Right renal cortex interstitium (tissue), 3 donors: ENCODE measurements at places on chromosomes 13 and 19. TPM values are rescaled to one million over a fixed set of nuclear protein-coding genes. Genes with fewer than 3 reads are reported as not detected.

GRCh38 chr13:22114630-22115311 lies 443.9 kb downstream of the FGF9 start:
- DNase-seq: peak; percentile 82

- no peak for DNase-seq
Observed at GRCh38 chr13:98977568-98978265, at the start of gene DOCK9. TSS of gene DOCK9 (minus strand) at chr13:98978064. CDS start at chr13:98977909, 155 bp downstream.

- DNase-seq: no peak
Observed at GRCh38 chr19:53945998-53946397, 16.7 kb upstream of the CACNG8 start.

MZF1 gene
- 20.9 TPM for polyA plus RNA-seq

DNA sequence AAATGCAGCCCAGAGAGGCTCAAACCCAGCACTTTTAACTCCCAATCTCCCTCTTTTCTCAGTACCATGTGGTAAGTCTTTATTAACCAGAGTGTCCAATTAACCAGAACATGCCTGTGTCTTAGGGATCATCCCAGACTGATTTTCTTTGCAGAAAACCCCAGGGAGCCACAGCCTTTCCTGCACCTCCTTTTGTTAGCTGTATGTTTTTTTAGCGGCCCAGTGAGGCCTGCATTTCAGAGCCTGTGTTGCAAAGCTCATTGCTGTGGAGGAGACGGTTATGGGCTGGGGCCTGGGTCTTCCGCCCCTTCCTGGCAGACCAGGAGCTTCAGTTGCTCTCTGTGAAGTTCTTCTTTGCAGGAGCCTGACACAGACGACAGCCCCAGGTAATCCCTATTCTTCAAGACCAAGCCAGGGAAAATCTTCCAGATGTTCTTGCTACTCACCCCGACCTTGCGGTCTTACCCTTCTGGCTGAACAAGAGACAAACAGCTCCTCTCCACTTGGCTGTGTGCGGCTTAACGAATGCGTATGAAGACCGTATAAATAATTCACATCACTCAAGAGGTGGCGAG lies 70.7 kb upstream of the TSHZ3 start:
- DNase-seq: no peak

ACP7 gene
- 0.76 TPM for polyA plus RNA-seq

DNA sequence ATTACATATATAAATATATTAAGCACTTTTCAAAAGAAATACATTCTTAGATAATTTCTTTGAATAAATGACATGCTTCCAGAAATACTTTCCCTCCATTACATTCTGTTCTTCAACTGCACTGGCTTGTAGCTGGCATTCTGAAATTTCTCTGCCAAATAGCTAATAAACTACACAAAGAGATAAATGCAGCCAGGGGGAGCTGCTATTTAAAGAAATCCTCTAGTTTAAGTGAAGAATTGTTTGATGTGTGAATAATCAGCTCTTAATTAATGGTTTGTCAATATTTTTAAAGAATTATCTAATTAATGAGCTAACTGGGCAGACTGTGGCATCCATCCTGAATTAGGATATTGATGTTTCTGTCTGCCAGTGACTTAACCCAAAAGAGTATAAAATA lies 30.7 kb downstream of the SLC7A1 start:
- no peak for DNase-seq

GRCh38 chr19:7391218-7391670 lies 42.5 kb downstream of the ARHGEF18 start:
- DNase-seq: no peak

- no peak for DNase-seq
Observed at GRCh38 chr19:6987850-6988249, 33.4 kb downstream of the MBD3L2B start.

GRCh38 chr13:96792188-96792587 lies 202.1 kb downstream of the OXGR1 start:
- no peak for DNase-seq

DNA sequence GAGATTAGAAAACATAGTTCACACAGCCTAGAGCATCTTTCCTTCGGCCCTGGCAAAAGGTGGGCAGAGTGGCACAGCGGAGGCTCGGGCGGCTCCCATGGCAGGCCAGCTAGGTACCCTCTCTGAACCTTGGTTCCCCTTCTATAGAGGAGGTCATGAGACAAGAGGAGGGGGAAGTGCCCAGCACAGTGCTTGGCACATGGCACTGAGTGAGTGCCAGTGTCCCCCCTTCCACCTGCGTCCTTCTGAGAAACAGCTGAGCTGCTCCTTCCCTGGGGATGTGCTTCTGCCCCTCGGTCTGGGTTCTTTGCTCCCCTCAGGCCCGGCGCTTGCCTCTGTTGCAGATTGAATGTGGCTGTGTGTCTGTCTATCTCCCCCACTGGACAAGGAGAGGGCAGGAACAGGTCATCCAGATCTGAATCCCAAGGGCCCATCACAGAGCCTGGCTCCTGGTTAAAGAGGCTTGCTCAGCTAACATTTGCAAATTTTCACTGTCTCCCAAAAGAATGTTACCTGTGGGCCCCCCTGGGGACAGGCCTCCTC lies 165.6 kb downstream of the USP12 start:
- no peak for DNase-seq

- DNase-seq: no peak
Observed at GRCh38 chr19:808423-808775, 11.1 kb downstream of the PTBP1 start.

GRCh38 chr13:68030152-68030809 lies 800.1 kb upstream of the PCDH9 start:
- DNase-seq: no peak

DNA sequence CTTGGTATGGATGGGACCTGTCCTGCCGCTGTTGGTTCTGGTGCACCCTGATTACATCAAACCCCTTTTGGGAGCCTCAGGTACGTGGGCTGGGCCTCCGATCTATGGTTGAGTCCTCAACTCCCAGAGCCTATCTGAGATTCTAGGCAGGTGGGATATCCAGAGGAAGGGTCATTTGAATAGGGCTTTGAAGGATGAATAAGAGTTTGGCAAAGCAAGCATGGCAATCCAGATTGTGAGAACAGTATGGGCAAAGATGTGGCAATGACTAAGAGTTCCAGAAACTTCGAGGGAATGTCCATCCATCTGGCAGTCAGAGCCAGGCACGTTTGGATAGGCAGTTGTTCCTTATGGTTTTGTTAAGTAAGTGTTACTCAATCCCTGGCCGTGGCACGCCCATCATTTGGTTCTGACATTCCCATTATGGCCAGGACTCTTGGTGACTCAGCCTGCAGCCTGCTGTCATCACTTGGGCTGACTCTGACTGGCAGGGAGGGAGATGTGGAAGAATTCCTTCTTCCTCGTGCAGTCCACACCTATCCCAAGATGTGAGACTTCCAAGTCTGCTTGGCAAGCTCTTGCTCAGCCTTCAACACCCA lies 21.5 kb downstream of the CYP4F22 start:
- no peak for DNase-seq

DNA sequence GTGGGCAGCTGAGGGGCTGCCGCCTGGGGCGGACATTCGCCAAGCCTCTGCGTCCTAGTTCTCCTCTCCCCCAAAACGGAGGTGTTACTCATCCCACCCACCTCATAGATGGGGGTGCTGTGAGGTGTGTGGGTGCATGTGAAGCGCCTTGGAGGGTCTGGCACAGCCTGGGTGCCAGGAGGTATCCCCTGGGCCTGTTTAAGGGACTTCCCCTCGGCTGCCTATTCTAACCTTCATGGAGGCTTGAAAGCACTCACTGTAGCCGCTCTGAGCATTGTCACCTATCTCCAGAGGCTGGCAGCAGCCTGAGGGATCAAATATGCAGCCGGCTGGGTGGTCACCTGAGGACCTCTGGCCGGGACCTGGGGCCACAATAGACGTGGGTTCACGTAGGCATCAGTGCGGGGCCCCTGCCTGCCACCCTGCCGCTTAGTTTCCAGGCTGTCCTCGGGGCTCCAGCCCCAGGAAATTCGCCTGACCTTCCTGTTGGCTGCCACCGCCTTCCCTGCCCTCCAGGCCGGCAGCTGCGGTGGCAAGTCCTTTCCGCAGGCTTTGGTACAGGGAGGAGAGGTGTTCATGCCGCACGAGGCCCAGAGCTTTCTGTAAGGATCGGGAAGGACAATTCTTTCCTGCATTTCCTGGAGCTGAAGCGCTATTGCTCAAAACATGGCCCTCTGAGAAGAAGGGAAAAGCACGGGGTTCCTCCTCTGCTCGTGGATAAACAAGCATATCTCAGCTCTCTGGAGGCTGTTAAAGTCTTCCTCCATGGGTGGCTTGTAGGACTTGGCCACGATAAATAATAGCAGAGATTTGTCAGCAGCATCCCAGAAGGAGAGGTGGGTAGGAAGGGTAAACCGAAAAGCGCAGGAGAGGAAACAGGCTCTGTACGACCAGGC lies 4.6 kb downstream of the COL4A2 start:
- no peak for DNase-seq

MATK gene
- 1.0 TPM for polyA plus RNA-seq

- DNase-seq: no peak
Observed at GRCh38 chr13:44739539-44739938, 163.4 kb upstream of the TSC22D1 start.

GRCh38 chr19:4744451-4745174 lies 21.0 kb upstream of the DPP9 start:
- DNase-seq: no peak

DNA sequence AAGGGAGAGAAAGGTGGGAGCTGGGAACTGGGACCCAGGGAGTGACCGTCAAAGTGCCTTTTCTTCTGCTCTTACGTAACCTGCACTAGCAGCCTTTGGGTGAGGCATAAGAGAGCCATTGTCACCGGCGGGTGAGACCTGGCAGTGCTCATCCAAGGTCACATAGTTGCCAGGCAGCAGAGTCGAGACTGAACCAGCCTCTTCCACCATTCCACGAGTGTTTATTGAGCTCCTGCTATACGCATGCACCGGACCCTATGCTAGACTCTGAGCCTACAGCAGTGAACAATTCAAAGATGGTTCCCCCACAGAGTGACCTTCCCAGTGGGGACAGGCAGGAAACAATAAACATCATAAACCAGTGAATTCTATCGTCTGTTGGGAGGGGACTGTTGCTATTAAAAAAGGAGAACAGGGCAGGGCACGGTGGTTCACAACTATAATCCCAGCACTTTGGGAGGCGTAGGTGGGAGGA lies 18.6 kb upstream of the STRN4 start:
- no peak for DNase-seq

- DNase-seq: peak; percentile 44
Observed at GRCh38 chr19:11268783-11269267, 6.5 kb upstream of the DOCK6 start.

DNA sequence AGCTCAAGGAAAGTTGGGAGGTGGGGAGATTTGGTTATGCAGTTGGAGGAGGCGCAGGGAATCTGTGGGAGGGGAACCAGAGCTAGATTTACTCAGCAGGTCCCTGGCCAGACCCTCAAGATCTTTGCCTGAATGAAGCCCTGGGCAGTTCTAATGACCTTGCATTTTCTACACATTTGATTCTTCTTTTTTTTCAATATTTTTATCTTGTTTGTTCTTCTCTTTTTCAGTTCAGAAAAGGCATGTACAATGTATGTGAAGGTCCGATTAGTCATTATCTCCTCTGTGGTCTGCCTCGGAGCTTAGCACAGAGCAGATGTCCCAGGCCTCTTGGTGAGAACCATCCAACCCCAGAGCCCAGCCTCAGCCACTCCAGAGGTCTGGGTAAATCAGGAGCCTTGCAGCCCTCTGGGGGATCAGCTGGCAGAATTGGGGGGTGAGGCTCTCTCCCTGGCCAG lies 24.2 kb downstream of the SERP2 start:
- DNase-seq: no peak

DNA sequence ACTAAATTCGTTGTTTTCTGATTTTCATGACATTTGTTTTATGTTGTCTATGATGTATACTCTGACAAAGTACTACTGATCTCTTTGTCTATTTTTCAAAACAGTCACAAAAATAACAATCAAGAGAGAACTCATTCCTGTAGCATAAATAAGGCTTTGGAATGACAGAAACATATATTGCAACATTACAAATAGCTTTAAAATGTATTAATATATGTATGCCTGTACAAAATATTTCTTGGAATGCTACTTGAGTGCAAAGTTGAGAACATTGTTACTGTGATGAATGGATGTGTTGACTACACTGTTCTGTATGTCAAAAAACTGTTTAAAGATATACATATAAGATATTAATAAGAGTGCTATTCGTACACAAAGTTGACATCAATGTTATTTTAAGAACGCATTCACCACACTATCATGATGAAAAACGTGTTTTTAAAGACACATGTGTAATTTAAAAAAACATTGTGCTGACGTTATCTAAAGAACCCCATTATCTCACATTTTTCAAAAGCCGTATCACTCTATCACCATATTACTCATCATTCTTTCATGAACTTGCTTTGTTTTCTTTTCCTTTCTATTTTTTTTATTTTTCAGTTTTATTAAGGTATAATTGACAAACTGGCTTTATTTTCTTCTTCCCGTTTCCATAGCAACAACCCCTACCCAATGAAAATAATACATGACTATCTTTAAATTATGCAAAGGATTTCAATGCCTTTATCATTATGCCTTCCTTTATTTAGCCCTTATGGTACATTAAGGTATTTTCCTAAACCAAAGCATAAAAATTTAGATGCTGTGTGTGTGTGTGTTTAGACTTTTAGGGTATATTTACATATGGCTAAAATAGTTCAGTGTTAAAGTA lies 918.8 kb downstream of the SLITRK1 start:
- DNase-seq: no peak

DNA sequence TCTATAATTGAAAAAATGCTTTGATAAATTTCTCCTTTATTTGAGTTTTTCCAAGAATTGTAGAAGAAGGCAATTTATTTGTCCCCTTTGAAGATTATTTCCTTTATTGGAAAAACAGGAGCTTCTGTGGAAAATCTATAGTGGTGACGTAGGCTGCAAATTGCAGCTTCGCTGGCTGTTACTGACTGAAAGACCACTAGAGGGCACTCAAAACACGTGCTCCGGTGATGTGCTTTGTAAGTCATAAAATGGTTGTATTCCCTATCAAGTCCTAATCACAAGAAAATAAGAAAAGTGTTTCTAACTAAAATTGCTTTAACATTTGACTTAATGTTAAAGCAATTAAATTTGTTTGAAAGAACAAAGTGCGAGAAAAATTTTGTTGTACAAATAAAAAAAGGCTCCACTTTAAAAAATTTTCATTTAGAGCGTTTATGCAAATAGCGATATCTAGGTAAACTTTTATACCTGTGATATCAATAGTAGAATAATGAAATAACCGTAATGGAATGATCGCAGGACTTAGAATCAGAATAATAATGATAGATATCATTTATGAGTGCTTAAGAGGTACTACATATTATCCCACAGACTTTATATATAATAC lies 638.2 kb upstream of the SPRY2 start:
- DNase-seq: peak; percentile 25

CIC gene
- 42.0 TPM for polyA plus RNA-seq

- no peak for DNase-seq
Observed at GRCh38 chr13:81987677-81988357, 1646.9 kb upstream of the SPRY2 start.

DNA sequence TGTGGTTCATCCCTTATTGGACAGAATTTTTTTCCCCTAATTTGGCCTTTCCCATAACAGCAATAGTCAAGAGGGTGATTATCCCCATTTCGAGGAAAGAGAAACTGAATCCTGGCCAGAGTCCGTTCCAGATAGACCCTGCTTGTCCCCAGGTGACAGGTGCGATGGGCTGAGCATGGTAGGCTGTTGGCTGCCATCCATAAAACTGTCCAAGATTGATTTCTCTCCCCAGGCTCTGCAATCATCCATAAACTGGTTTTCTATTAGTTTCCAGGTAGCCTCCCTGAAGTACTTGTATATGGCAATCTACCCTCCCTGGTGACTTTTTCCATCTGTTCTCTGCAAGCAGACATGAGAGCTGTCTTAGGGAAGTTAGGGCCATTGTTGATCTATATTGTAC lies 25.4 kb downstream of the SERP2 start:
- DNase-seq: no peak
